ENCODE measurements at places on chromosomes 6 and 20. TPM values are rescaled to one million over a fixed set of nuclear protein-coding genes. Genes with fewer than 3 reads are reported as not detected.

KHDRBS2 gene
- not detected for total RNA-seq

CDSN gene
- total RNA-seq: not detected

NDRG3 gene
- total RNA-seq: 21.5 TPM

APMAP gene
- total RNA-seq: 102 TPM

SLC17A9 gene
- 25.4 TPM for total RNA-seq

SRSF12 gene
- total RNA-seq: 0.03 TPM

MACROD2 gene
- total RNA-seq: 0.85 TPM

WFDC12 gene
- total RNA-seq: not detected

ZNF391 gene
- 1.6 TPM for total RNA-seq

ABHD16B gene
- total RNA-seq: not detected

SIGLEC1 gene
- not detected for total RNA-seq

GRIK2 gene
- total RNA-seq: 0.89 TPM

FARS2 gene
- total RNA-seq: 22.9 TPM

IL17A gene
- total RNA-seq: not detected

MICB gene
- total RNA-seq: 15.8 TPM

PTCRA gene
- total RNA-seq: not detected

TRIM26 gene
- 22.1 TPM for total RNA-seq

CPXM1 gene
- total RNA-seq: 0.33 TPM

ZNF165 gene
- 0.13 TPM for total RNA-seq

PTPRK gene
- 59.6 TPM for total RNA-seq

HBS1L gene
- 113 TPM for total RNA-seq

PAK5 gene
- total RNA-seq: 0.03 TPM

PNPLA1 gene
- total RNA-seq: 0.03 TPM

BPIFA1 gene
- total RNA-seq: not detected

C6orf141 gene
- total RNA-seq: not detected

CDH4 gene
- total RNA-seq: 0.10 TPM

STK35 gene
- total RNA-seq: 21.9 TPM

EFCAB8 gene
- total RNA-seq: 0.33 TPM

HLA-G gene
- total RNA-seq: 0.26 TPM

COL11A2 gene
- 0.13 TPM for total RNA-seq

FOXQ1 gene
- 0.03 TPM for total RNA-seq

FAM83B gene
- total RNA-seq: 0.03 TPM

RPP40 gene
- total RNA-seq: 17.9 TPM

TRAPPC3L gene
- not detected for total RNA-seq

TFAP2D gene
- total RNA-seq: 0.46 TPM

KHDC1 gene
- 3.5 TPM for total RNA-seq

MMUT gene
- total RNA-seq: 23.0 TPM

HTR1E gene
- total RNA-seq: not detected

ARG1 gene
- total RNA-seq: not detected

ECT2L gene
- not detected for total RNA-seq

FAM210B gene
- total RNA-seq: 51.5 TPM

OPRL1 gene
- 2.4 TPM for total RNA-seq

TSHZ2 gene
- 3.1 TPM for total RNA-seq

GPR6 gene
- not detected for total RNA-seq

TMEM14B gene
- total RNA-seq: 59.6 TPM

GHRH gene
- total RNA-seq: not detected

ATP6V1G2 gene
- total RNA-seq: 4.3 TPM

MAP1LC3A gene
- total RNA-seq: 28.3 TPM

SPAG4 gene
- total RNA-seq: 18.4 TPM

FAM217A gene
- total RNA-seq: not detected

All from smooth muscle cell of the pulmonary artery (primary cell).